ENCODE measurements at places on chromosomes 1 and 21.

GRCh38 chr21:46515109-46515508 lies 56.4 kb downstream of the DIP2A start:
- DNase-seq, result no peak

- no peak for DNase-seq
Measured at GRCh38 chr21:40613546-40614030, 233.4 kb downstream of the DSCAM start.

- no peak for DNase-seq
Measured at GRCh38 chr1:224064150-224064549, 49.8 kb upstream of the FBXO28 start.

- no peak for DNase-seq
Measured at GRCh38 chr1:13801232-13801631, 101.2 kb downstream of the PRDM2 start.

GRCh38 chr1:233440951-233441401 lies 113.5 kb downstream of the MAP3K21 start:
- peak; percentile 13 for DNase-seq

DNA sequence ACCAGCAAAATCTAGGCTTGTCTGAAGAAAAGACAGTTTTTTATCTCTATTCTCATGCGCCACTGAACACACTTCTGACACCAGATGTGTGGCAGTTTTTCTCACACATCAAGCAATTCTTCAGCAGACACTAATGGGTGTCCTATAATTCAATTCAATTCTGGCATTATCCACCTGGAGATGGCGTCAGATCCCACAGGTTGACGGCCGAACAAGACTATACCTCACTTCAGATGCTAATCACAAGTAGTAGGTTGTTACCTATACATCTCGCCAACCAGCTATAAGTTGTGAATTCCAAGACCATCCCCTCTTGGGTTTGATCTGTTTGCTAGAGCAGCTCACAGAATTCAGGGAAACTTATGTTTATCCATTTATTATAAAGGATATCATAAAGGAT lies 89.9 kb upstream of the ARTN start:
- DNase-seq, result no peak

GRCh38 chr1:173758980-173759379 lies 44.2 kb downstream of the KLHL20 start:
- no peak for DNase-seq

GRCh38 chr21:32311621-32312020 lies 13.0 kb downstream of the MRAP start:
- no peak for DNase-seq

- no peak for DNase-seq
Measured at GRCh38 chr1:160838888-160839287, 23.8 kb downstream of the CD244 start.

- DNase-seq, result peak; percentile 81
Measured at GRCh38 chr1:9101510-9102146, 27.3 kb downstream of the GPR157 start.

- DNase-seq, result no peak
Measured at GRCh38 chr1:157438146-157438545, 114.2 kb downstream of the FCRL5 start.

DNA sequence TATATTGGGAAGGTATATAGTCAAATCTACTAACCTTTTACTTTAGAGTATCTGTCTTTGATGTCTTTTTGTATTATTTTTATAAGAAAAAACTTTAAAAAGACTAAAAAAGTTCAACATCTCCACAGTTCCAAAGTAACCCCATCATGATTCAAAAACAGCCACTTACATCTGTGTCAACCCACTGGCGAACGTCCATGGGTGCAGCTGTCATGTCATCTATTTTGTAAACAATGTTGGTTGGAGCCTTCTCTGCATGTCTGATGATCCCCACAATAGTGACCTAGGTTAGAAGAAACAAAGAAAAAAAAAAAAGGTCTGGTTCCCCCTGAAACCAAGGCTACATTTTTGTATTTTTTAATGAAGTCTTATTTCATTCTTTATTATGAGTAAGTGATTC lies 28.0 kb upstream of the SMPDL3B start:
- no peak for DNase-seq

DNA sequence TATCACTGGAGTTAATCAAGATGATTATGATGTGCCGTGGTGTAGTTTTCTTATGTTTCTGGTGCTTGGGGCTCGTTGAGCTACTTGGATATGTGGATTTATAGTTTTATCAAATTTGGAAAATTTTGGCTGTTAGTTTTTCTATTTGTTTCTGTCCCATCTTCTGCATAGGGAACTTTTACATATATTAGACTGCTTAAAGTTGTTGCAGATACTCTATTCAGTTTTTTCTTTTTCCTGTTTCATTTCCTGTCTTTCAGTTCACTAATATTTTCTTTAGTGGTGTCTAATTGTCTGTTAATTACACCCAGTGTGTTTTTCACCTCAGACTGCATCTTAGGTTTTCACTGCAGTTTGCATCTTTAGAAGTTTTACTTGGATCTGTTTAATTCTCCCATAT lies 247.7 kb downstream of the CAMTA1 start:
- DNase-seq, result no peak

DNA sequence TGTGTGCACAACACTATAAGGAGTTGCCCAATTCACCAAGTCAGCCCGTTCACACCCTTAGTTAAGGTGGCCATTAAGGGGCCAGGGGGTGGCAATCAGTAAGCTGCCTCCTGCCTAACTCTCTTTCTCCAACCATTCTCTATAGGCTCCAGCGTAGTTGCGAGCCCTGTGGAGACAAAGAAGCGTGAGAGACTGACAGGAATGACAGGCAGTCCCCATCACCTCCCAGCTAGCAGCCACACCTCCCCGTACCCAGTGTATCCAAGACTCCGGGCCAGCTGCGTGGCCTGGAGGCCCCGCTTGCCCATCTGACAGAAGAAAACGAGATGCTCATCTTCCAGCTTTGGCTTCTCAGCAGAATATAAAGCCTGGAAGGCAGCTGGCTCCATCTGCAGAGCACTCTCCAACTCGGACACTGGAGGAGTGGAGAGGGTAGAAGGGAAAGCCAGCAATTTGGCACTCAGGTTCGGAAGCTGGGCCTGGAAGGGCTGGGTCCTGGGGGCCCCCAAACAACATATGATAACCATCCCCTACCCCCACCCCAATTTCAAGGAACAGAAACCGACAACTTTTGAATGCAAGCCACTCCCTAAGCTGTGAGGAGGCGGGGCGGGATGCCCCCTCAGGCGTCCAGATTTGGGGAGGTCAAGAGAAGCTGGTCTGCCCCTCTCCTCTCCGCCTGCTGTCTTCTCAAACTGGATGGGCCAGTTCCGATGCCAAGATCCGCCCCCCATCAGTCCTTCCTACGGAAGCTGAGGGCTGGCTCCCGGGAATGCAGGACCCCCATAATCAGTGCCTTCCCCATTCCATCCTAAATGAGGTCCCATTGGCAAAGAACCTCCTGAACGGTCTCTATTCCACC lies 872 bp downstream of the TSTD1 start:
- DNase-seq, result no peak

GRCh38 chr1:27779122-27779521 lies 6.1 kb downstream of the STX12 start:
- no peak for DNase-seq

GRCh38 chr1:6163191-6163972 lies 16.7 kb downstream of the CHD5 start:
- no peak for DNase-seq

- no peak for DNase-seq
Measured at GRCh38 chr1:185526344-185527307, 207.6 kb upstream of the HMCN1 start.

DNA sequence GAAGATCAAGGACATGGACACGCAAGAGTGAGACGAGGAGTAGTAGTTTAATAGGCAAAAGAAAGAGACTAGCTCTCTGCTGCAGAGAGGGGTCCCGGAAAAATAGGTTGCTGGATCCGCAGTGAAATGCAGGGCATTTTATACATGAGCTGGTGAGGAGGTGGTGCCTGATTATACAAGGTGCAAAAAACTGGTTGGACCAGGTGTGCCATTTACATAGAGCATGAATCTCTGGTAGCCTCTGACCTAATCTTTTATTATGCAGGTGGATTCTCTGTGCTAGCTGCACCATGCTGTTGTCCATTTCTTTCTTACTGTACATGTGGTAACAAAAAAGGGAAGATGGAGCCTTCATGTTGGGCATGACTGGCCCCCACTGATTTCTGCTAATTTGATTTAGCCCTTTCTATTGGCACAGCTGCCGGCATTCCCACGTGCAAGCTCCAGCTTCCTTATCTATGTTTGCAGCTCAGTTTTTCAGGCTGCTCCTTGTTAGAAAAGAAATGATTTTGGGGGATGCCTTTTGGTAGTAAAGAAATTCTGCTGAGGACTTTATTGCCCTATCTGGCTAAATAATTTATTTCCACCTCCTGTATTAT lies 548.1 kb downstream of the BRINP3 start:
- no peak for DNase-seq

DNA sequence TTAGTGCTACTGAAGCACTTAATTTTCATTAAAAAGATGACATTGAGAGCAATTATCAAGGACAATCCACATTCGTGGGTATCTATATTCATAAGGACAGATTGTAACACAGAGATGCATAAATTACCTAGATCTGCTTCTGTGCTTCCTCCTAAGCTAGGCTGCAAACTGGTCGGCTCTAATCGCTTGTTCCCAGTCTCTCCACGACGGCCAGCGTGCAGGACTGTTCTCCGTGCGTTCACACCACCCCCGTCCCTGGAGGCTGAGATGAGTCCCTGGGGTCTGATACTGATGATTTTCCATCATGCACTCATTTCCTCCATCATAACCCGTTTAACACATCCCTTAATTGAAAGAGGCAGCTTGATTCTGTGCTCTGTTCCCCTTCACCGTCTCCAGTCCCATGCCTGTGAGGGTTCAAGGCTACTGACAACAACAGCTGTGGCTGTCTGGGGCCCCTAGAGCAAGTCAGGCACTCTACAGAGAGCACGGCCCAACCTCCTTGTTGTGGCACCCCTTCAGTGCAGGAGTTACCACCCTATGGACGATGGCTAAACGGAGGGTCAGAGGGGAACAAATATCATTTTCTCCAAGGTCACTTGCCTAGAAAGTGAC lies 469.6 kb downstream of the NPHP4 start:
- no peak for DNase-seq

DNA sequence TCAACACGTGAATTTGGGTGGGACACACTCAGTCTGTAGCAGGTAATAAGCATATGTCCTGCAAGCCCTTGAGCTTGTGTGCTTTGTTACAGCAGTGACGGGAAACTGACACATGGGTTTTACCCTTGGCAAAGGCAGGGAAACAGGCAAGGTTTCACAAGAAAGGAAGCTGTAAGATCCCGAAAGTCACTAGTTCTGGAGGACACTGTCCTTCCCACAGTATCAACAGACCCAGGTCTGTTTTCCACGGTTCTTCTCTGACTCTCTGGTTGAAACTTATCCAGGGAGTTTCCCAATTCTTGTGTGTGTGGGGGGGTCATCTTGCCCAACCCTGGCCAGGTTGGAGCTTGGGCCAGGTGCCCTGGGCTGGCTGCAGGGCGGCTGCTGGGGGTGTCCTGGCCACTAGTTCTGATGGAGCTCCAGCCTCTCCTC lies 29.3 kb upstream of the ZBTB21 start:
- DNase-seq, result peak; percentile 65

DNA sequence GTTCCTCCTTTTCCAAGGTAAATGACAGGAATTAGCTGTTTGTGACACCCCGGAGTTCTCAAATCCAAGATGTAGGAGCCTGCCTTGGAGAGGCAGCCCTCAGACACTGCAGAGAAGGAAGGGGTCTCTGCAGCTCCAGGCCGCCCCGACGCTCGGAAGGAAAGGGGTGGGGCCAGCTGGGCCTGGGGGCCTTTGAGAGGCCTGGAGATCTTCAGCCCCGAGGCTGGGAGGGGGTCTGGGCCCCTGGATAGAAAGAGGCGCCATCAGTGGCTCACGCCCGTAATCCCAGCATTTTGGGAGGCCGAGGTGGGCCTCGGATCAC lies 1.1 kb upstream of the TNFRSF18 start:
- no peak for DNase-seq

DNA sequence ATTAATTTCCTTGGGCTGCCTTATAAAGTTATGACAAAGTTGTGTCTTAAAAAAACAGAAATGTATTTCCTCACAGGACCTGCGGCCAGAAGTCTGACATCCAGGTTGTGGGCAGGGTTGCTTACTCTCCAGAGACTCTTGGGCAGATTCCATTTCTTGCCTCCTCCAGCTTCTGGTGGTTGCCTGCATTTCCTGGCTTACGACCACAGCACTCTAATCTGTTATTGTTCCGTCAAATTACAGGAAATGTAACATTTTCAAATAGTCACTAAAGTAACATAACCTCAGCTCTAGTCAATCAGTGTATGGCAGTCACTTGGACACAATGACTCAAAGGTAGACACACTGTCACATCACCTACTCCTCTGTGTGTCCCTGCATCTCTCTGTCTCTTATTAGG lies 226.8 kb downstream of the DNAH14 start:
- no peak for DNase-seq

- DNase-seq, result peak; percentile 33
Measured at GRCh38 chr1:164311377-164311776, 247.6 kb upstream of the PBX1 start.

Measured in foreskin fibroblast (primary cell).